Stimulated activated CD8-positive, alpha-beta memory T cell treated with anti-CD3 and anti-CD28 coated beads, Interleukin-7, amount 100 ng/mL, for 48 hours (primary cell): ENCODE measurements at places on chromosomes 2 and 18.

- DNase-seq: no peak
Observed at GRCh38 chr2:234919711-234920110, 32.1 kb upstream of the SH3BP4 start.

GRCh38 chr2:98308068-98308467 lies 38.2 kb upstream of the CNGA3 start:
- DNase-seq: no peak

GRCh38 chr2:199984159-199984558 lies 28.8 kb downstream of the MAIP1 start:
- no peak for DNase-seq

DNA sequence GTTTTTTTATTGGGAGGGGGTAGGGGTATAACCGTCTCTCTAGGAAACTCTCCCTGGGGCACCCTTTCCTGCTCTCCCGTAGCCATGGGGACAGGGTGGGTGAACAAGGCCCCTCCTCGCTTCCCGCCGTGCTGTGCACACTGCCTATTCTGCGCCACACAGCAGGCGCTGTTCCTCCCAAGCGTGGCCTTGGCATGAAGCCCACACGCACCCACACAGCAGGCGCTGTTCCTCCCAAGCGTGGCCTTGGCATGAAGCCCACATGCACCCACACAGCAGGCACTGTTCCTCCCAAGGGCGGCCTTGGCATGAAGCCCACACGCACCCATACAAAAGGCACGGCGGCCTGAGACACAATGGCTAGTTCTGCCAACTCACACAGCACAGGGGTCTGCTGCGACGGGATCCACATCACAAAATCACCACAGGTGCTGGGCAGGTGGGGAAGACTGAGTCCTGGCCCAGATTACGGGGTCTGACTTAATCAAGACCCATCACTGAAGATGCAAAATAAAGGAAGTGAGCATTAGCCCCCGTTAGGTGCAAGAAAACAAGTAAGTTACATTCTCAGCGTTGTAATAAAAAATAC lies 46.6 kb upstream of the TPO start:
- no peak for DNase-seq

DNA sequence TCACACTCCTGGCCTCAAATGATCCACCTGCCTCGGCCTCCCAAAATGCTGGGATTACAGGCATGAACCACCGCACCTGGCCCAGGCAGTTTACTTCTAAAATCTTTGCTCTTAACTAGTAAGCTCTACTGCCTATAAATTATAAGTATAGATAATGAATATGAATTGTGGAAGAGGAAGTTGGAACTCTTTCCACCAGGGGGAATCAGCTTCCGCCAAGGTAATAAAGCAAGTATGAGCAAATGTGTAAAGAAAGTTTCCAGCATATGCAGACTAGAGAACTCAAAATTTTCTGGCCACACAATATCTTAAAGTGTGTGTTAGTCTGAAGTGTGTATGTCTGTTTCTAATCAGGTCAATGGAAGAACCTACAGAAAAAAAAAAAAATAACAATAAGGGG lies 68.1 kb downstream of the RMDN2 start:
- DNase-seq: no peak

DNA sequence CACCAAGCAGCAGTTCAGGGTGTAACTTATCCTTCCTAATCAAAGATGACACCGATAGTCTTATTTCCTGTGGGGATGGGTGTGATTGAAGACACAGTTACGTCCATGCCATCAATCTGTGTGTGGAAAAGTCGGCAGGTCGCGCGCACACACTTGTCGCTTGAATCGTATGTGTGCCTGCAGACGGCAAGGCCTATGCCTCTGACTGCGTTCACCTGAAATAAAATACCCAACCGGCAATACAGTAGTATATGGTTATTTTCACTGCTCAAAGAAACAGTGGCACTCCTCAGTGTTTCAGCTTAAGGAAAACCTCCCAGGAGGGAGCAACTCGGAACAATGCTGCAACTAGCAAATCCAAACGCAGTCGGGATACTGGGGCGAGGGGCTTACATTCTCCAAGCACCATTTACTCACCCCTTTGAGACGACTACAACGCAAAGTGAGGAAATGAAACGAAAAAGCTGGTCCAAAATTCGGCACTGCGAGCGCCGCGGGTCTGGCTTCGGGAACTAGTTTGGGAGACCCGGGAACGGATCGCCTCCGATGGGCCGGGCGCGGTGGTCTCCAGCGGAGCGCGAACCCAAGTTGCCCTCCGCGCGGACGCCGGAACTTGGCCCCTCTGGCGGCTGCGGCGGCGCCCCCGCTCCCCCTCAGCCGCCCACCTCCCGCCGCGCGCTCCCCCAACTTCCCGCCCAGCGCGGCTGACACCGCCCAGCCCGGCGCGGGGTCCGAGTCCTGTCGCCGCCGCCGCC lies 675 bp downstream of the PRKD3 start:
- no peak for DNase-seq

- DNase-seq: no peak
Observed at GRCh38 chr2:190896477-190896876, 15.9 kb downstream of the GLS start.

- no peak for DNase-seq
Observed at GRCh38 chr2:110152943-110153342, 37.3 kb upstream of the MALL start.

GRCh38 chr18:7617738-7618422 lies 50.8 kb downstream of the PTPRM start:
- no peak for DNase-seq

DNA sequence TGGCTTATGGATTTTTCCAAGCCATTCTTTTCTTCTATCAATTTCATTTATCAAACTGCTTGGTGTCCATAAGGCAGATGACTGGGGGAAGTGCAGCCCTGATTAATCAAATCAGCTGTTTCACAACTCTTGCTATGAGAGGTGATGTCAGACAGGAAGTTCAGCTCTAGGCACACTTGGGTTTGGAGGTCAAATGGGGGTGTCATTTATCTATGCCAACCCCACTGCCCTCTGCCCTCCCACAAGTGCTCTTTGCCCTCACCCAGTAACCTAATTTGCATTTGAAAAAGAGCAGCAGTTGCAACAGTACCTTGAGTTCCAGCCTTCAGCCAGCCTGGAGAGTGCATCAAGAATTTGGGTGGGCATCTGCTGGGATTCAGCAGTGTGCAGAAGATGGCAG lies 431.3 kb upstream of the SPRED2 start:
- no peak for DNase-seq

GRCh38 chr2:220887271-220887870 lies 684.7 kb downstream of the EPHA4 start:
- no peak for DNase-seq

DNA sequence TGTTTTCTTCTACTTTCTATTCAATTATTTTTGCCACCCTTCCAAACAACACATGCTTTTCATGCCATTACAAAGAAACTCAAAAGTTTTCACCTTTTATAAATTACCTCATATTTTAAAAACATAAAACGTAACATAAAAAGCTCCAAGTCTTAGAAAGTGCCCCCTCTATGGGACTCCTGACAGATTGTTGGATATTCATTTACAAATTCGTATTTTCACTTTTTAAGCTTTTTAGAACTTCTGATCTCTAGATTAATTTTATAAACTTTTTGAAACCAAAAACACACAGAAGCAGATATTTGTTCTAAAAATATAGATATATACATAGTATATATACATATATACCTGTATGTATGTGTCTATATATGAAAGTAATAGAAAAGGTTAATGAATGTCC lies 1.5 kb downstream of the COL5A2 start:
- no peak for DNase-seq

- no peak for DNase-seq
Observed at GRCh38 chr2:235500761-235501672, 7.2 kb downstream of the AGAP1 start.

DNA sequence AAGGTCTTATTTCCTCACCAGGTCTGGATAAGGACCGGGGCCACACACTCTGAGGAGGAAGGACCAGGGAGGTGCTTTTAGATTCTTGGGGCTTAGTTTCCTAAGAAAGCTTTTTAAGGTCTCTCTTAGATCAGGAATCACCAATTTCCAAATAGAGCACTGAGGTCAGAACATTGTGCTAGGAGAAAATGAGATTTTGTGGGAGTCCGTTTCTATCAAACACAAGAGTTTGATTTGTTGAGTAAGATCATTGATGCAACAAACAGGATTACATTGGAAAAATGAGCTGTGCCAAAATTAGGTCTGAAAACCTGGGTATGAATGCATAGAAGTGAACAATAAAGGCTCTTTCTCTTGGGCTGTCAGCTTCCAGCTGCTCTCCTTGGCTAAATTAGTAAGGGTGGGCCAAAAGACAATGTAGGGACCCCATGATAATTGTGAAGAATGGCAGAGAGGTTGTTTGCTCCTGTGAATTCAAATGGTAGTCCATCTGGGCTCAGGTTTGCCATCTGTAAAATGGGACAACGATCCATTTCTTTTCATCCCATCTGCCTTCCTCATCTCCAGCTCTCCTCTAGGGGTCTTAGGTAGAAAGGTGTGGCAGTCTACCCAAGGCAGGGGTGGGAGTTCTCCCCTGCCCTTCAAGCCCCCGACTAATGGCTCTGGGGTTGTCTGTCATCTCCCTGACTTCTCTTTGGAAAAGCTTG lies 20.0 kb downstream of the IGFBP2 start:
- DNase-seq: no peak

DNA sequence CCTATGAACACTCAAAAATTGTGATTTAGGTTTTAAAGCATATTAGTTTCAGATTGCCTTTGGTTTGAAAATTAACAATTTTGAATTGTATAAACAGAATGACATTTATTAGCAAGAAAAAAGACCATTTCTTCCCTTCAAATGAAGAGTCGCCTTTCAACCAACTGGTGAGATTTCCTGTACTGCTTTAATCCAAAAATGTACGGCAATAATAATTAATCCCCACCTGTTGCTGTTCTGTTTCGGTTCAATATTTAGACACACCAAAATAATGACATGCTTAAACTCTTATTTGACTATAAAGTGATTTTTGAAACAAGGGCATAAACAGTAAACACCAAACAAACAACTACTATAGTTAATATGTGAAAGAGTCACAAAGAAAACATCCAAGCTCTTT lies 39.6 kb downstream of the CHN1 start:
- DNase-seq: no peak

- DNase-seq: no peak
Observed at GRCh38 chr2:86015006-86015405, 90.7 kb downstream of the POLR1A start.

DNA sequence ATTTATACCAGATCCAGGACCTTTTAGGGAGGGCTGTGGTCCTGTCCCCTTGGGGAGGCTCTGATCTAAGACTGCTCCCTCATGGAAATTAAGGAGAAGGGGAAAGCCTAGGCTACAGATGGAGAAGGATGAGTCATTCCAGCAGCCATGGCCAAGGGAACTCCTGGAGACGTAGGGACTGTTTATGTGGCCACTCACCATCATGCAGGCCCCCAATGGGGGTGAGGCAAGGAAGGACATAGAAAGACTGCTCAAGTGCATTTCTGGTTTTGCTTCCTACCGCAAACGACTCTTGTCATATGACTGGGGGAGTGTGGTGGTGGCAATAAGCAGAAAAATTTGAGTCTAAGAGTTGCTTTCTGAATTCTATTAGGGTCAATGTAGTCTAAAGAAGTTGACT lies 54.0 kb upstream of the CYP1B1 start:
- DNase-seq: no peak

DNA sequence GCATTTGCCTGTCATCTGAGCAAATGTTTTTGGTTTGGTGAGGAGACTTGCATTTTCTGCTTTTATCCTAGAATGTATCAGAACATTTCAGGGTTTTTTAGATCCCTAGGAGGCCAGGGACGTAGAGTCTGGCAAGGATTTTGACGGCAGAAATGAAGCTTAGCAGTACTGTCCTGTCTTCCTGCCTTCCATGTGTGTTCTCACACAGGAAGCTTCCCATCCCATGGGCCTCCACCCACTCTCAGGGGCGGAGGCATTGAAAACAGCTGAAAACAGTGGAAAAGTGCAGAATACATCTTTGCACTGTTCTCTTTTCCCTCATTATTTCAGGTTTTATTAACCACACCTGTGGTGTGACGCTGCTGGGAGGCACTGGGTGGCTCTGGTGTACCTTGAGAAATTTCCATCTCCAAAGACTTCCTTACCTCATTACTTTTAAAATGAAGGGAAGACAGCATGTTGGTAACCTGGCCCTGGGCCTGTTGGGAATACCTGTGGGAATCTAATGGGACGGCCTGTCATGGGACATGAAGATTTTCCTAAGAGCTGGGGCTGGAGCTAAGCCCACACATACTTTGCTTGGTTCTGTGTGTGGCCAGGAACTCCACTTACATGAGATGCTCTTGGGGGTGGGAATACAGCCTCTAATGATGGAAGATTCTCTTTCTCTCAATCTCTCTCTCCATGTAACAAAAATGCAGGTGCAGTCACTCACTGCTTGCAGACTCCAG lies 20.5 kb downstream of the PCARE start:
- no peak for DNase-seq

DNA sequence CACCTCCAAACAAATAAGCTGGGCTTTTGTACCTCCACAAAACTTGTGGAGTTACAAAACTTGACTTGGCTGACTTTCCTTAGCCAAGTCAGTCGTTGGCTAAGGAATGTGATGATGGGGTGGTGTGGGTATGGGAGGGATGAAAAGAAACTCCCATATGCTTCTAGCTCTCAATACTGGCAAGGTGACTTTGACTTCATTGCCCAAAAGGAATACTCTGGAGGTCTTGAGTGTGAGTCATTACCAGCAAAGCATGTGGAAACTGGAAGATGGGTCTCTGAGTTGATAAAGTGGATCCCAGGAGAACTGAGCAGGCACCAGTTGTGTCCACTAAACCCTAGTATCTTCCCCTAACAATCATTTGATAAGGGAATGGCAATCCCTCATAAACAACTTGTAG lies 226.7 kb downstream of the GULP1 start:
- no peak for DNase-seq

DNA sequence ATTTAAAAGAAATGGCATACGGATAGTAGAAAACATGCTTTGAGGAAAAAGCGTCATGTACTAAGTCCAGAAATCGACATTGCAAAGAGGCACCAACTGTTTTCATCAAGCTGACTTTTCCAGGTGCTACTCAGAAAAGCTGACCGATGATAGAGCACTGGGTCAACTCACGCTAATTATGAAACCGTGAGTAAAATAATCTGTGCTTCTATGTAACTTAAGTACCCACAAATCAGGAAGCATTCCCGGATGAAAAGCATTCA lies 353 bp upstream of the NUP35 start:
- DNase-seq: no peak

DNA sequence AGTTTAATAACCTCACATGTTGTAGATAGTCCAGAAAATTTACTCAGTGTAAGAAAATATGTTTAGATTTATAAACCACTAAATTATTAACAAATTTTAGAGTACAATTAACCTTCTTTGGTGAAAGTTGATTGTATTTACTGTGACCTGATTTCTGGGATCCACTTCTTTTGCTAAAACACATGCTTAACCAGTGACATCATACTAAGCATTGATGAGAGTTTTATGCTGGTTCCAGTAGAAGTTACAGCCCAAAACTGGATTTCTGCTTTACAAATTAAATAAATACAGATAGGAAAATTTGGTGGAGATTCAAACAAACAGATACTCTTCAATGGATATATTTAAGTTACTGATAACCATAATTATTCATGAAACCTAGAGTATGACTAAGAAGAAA lies 40.9 kb downstream of the RBBP8 start:
- DNase-seq: no peak
